ENCODE measurements at places on chromosomes 1 and 21.

DNA sequence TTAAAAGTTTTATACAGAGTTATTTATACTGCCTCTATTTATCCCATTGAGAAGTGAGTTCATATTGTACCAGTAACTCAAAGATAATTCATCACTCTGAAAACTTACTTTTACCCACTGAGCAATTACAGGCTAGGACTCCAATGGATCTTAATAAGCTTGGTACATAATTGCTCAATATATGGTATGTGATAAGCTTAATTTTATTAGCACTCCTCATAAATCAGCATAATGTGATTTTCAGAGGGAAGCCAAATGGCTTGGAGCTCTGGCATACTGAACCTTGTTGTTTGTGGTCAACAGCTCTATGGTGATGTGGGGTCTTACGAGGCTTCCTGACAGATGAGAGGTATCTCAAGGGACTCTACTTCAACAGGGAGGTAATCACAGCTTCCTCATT lies 26.3 kb downstream of the ADAM30 start:
- DNase-seq: no peak

- no peak for DNase-seq
Measured at GRCh38 chr1:214454569-214455396, 96.6 kb downstream of the PTPN14 start.

DNA sequence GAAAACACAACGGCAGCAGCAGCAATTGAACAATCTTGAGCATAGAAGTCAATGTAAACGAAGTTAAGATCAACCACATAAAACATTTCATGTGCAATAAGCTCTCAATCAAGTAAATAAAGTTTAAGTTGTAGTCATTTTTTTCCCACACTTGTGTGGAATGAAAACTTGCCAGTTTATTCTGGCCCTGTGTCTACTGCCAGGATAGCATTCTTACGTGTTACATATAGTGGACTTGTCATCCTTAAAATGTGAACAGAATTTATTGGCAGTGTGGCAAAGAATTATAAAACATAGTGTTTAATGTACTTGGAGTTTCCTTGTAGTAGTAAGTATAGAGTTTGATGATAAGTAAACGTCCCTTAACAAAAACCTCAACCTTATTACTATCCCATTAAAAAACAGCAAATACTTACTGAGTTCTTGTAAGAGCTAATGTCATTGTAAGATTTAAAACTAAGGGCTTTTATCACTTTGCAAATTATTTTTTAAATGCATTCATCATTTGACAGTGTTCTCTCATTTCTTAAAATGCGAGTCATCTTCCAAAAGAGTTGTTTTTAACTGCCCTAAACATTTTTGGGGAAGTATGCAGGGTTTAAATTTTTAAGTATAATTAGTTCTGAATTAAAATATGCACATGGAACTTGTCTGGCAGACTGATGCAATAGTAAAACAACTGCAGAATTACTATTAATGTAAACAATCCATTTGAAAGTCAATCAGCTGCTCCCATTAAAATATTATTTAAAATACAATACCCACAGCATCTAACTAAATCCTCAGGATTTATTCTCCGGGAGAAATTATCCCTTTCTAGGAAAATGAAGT lies 7.9 kb downstream of the COX20 start:
- no peak for DNase-seq

DNA sequence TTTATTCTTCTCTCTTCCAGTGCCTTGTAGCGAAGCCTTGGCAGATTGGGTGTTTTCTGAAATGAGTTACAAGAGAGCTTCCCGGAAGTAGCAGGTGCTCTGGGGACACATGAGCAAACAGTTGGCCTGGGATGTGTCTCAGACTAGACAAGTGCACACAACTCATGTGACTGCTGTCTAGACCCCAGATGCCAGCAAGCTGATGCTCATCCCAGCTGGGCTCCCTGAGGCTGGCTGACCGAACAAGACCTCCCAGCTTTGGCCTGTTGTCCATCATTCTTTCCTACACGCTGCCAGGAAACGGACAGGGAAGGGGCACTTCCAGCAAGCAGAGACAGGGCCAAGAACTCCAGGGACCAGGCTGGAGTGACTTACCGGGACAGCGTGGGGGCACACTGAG lies 18.7 kb upstream of the CSF1 start:
- no peak for DNase-seq

DNA sequence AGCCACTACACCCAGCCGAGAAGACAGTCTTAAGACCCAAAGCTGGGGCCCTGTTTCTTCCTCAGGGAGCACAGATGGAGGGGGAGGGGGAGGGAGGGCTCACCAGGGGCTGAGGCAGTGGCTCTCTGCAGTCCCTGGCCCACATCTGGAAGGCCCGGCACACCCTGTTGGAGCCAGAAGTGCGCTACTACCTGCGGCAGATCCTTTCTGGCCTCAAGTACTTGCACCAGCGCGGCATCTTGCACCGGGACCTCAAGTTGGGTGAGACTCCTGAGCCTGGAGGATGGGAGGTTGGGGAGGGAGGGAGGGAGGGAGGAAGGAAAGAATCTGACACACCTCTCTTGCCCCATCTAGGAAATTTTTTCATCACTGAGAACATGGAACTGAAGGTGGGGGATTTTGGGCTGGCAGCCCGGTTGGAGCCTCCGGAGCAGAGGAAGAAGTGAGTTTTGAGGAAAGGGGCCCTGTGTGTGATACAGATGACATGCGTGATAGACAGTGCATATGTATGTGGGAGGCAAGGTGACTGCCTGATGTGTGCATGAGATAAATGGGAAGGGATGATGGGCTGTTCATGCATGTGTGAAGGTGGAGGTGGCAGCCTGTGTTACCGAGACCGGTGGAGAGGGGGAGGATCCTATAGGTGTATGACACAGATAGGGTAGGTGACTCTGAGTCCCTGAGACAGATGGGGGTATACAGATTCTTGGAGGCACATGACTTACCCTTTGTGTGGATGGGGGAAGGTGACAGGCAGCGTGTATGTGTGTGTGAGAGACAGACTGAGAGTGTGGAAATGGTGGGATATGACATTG lies 1.5 kb downstream of the PLK3 start:
- DNase-seq: no peak

GRCh38 chr1:206898089-206898914 lies 1.1 kb downstream of the IL24 start:
- no peak for DNase-seq

- DNase-seq: no peak
Measured at GRCh38 chr1:85313888-85314696, 37.7 kb upstream of the BCL10 start.

DNA sequence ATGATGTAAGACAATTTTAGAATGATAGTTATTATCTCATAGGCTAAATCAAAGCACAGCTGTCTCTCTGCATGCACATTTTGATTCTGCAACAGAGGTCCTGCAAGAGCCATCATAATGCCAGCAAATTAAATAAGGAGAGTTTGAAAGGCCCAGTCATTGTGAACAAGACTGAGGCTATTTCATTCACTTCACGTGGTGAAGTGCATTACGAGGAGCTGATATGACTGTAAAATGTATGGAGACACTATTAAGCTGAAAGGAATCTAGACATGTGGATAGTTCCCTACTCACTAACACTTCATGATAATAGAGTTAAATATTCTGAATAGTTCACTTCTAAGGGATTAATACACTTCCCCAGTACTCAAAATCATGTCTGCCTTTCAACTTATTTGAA lies 299.0 kb downstream of the SMYD3 start:
- DNase-seq: no peak

DNA sequence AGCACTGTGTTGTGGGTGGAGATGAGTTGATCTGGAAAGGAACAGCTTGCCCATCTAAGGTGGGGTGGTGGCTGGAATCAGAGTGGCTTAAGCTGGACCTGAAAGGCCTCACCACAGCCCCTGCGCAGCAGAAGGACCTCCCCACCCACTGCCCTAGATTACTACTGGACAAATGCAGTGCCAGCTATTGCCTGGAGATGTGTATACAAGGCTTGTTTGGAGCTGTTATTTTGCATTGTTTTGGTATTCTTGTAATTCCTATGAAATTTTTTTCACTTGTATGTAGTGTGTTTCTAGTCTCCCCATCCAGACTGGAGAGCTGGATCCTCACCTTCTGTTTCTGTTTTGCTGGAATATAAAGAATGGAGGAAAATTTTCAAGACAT lies 1.3 kb upstream of the SLC30A1 start:
- no peak for DNase-seq

GRCh38 chr21:16454399-16454798 lies 724.6 kb downstream of the USP25 start:
- no peak for DNase-seq

DNA sequence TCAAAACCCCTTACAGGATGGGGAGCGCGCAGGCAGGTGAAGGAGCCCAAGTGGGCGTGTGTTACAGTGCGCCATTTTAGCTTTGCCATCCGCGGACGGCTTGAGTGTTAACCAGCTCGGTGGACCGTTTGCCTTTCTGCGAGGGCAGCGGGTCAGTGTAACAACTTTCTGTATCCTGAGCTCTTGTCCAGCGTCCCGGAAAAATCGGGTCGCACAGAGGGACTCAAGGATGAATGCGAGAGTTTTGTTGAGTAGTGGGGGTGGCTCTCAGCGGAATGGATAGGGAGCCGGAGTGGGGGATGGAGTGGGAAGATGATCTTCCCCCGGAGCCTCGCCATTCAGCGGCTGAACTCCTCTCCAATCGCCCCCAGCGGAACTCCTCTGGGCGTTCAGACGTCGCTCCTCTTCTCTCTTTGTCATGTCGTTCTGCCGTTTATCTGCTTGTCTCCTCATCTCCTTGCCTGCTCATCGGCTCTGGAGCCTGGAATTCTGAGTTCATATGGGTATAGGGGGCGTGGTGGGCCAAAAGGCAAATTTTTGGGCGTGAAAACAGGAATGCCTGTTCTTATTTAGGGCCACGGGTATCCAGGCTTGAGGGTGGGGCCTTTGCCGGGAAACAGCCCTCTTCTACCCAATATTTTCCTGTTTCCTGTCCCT lies 295.4 kb downstream of the CTH start:
- no peak for DNase-seq

- DNase-seq: no peak
Measured at GRCh38 chr1:115939455-115939854, 36.9 kb upstream of the SLC22A15 start.

DNA sequence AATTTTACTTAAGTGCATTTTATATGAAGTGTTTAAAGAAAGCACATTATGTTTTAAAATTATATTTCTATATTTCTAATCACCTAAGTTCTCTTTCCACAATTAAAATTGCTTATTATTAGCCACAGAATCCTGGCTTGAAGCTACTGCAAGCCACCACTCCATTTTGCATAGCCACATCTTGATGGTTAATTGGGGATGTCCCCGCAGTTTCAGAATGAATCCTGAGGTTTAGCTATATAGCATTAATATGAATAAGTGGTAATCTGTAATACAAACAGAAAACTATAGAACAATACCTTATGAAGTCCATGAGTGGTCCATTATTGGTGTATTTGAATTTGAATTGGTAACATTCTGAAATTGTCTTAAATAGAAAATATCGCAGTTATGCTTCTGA lies 11.6 kb upstream of the GOLPH3L start:
- DNase-seq: no peak

DNA sequence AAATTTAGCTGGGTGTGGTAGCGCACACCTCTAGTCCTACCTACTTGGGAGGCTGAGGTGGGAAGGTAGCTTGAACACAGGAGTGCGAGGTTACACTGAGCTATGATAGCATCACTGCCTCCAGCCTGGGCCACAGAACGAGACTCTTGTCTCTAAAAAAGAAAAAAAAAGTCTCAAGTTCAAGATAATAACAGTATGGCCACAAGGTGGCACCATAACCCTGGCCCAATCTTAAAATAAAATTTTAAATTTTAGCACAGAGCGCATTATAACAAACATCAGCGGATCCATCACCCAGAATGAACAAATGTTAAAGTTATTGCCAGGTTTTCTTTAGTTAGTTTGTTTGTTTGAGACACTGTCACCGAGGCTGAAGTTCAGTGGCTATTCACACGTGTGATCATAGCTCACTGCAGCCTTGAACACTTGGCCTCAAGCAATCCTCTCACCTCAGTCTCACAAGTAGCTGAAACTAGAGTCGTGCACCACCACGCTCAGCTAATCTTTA lies 2.9 kb upstream of the HTR6 start:
- no peak for DNase-seq

GRCh38 chr1:10106756-10107475 lies 74.2 kb downstream of the UBE4B start:
- no peak for DNase-seq

DNA sequence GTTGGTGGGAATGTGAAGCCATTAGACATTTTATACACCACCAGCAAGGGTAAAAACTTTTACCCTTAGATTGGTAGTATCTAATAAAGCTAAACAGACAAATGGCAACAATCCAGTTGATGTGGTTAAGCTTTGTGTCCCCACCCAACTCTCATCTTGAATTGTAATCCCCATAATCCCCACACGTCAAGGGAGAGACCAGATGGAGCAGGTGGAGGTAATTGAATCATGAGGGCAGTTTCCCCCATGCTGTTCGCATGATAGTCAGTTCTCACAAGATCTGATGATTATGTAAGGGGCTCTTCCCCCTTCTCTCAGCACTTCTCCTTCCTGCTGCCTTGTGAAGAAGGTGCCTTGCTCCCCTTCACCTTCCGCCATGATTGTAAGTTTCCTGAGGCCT lies 602.3 kb downstream of the NUF2 start:
- no peak for DNase-seq

GRCh38 chr1:111733183-111733991 lies 5.8 kb downstream of the INKA2 start:
- DNase-seq: no peak

GRCh38 chr1:145977486-145978470 lies 13.3 kb downstream of the POLR3GL start:
- peak; percentile 60 for DNase-seq
